NCI-H446 (cell line): ENCODE measurements at places on chromosomes 2 and 18.

- DNase-seq, result no peak
These were observed 12.8 kb upstream of the CAVIN2 start for GRCh38 chr2:191859681-191860080.

DNA sequence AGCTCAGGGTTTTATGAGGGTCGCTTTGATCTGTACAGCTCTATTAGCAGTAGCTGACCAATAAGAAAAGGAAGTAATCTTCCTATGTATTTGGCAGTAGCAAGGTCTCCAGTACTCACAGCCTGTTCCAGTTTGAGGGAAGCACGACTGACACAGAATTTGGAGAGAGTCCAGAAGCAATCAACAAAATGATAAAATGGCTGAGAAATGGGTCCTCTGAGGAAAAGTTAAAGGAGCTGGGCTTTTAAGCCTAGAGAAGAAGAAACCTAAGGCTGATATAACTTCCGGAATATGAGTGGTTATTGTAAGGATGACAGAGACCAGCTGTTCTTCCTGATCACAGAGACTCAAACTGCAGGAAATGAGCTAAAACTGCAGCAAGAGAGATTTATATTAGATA lies 382.8 kb downstream of the GPD2 start:
- DNase-seq, result peak; percentile 13

- no peak for DNase-seq
These were observed 649.5 kb downstream of the SLC4A3 start for GRCh38 chr2:220276741-220277444.

GRCh38 chr2:153476816-153477635 lies 1.5 kb downstream of the RPRM start:
- no peak for DNase-seq

DNA sequence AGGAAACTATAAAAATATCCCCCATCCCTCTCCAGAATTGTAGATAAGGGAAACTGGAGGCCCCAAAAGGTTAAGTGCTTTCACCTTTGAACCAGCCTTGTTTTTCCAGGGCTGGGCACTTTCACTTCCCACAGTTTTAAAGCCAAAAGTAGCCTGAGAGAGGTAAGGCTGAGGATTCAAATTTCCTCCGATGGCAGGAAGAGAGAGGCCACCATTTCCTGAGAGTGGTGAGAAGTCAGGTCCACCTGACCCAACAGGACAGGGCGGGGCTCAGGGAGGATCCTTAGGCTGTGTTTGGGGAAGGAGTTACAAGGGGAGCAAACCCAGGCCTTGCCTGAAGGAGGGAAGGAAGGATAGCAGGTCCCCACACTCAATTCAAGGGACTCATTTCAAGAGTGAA lies 4.7 kb upstream of the TEX261 start:
- no peak for DNase-seq

GRCh38 chr2:163753726-163754125 lies 17.9 kb upstream of the FIGN start:
- DNase-seq, result no peak

GRCh38 chr2:190318931-190319554 lies 583 bp downstream of the HIBCH start:
- DNase-seq, result no peak

GRCh38 chr2:43225788-43226557 lies 433 bp downstream of the ZFP36L2 start:
- DNase-seq, result no peak

- DNase-seq, result no peak
These were observed 17.4 kb downstream of the COPS7B start for GRCh38 chr2:231803501-231804138.

- no peak for DNase-seq
These were observed 766 bp downstream of the MFF start for GRCh38 chr2:227325839-227326195.

DNA sequence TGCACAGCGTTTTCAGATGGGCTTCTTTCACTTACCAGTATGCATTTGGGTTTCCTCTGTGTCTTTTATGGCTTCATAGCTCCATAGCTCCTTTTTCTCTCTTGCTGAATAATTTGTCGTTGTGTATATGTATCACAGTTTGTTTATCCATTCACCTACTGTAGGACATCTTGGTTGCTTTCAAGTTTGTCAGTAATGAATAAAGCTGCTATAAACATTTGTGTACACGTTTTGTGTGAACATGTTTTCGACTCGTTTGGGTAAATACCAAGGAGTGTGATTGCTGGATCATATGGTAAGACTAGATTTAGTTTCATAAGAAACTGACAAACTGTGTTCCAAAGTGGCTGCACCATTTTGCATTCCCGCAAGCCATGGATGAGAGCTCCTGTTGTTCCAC lies 94.7 kb downstream of the FAM168B start:
- DNase-seq, result no peak

GRCh38 chr18:49464718-49465598 lies 4.5 kb upstream of the DYM start:
- DNase-seq, result no peak
